A549 treated with GW870086 at 1 μM for 4 hours (cell line): ENCODE measurements at places on chromosomes 4 and X. TPM values are rescaled to one million over a fixed set of nuclear protein-coding genes. Genes with fewer than 3 reads are reported as not detected.

The ZNF711 gene
- total RNA-seq: 0.53 to 1.0 TPM (median 0.80 TPM) in 5 replicates

The HSFX3 gene
- total RNA-seq: not detected in 5 replicates

The USP17L19 gene
- not detected in 5 replicates for total RNA-seq

The TKTL1 gene
- 0.10 to 0.19 TPM (median 0.17 TPM) in 3 of 5 replicates, not detected in the others for total RNA-seq

The WAS gene
- total RNA-seq: 0.15 to 0.34 TPM (median 0.19 TPM) in 5 replicates

The PASD1 gene
- not detected in 5 replicates for total RNA-seq

The BTC gene
- total RNA-seq: 0.69 to 1.2 TPM (median 1.2 TPM) in 5 replicates

The MAGEB2 gene
- not detected in 5 replicates for total RNA-seq

The UNC5C gene
- total RNA-seq: not detected in 5 replicates

The AIMP1 gene
- 39.2 to 47.4 TPM (median 44.7 TPM) in 5 replicates for total RNA-seq

The TMEM271 gene
- total RNA-seq: not detected in 5 replicates

The DMP1 gene
- 0.05 TPM in 1 of 5 replicates, not detected in the others for total RNA-seq

The SMIM31 gene
- 0.31 TPM in 1 of 5 replicates, not detected in the others for total RNA-seq

The PCDH11X gene
- total RNA-seq: not detected in 5 replicates

The SPACA5 gene
- total RNA-seq: not detected in 5 replicates

The NBDY gene
- 52.1 to 61.0 TPM (median 59.6 TPM) in 5 replicates for total RNA-seq

The PRR32 gene
- not detected in 5 replicates for total RNA-seq

The XIAP gene
- 25.5 to 32.0 TPM (median 27.3 TPM) in 5 replicates for total RNA-seq

The S100P gene
- total RNA-seq: 31.8 to 89.1 TPM (median 73.1 TPM) in 5 replicates

The KCNIP4 gene
- not detected in 5 replicates for total RNA-seq

The COX7B2 gene
- total RNA-seq: not detected in 5 replicates

The MRFAP1 gene
- total RNA-seq: 229 to 261 TPM (median 251 TPM) in 5 replicates

The MAGEC2 gene
- total RNA-seq: not detected in 5 replicates

The ARHGAP36 gene
- not detected in 5 replicates for total RNA-seq

The MAGEA6 gene
- total RNA-seq: 10.6 to 13.7 TPM (median 12.4 TPM) in 5 replicates

The NPY2R gene
- 0.03 TPM in 2 of 5 replicates, not detected in the others for total RNA-seq

The DCAF8L2 gene
- not detected in 5 replicates for total RNA-seq

The RAB9B gene
- total RNA-seq: 0.03 to 0.05 TPM (median 0.05 TPM) in 3 of 5 replicates, not detected in the others

The IQCM gene
- total RNA-seq: not detected in 5 replicates

The RNF150 gene
- 0.13 to 0.42 TPM (median 0.30 TPM) in 5 replicates for total RNA-seq

The ARMCX1 gene
- total RNA-seq: 0.21 to 0.46 TPM (median 0.35 TPM) in 5 replicates

The NDNF gene
- total RNA-seq: not detected in 5 replicates

The SPANXN3 gene
- not detected in 5 replicates for total RNA-seq

The RAI2 gene
- 0.13 to 0.26 TPM (median 0.21 TPM) in 5 replicates for total RNA-seq

The GLUD2 gene
- total RNA-seq: 1.8 to 2.6 TPM (median 2.5 TPM) in 5 replicates
